Right lung (tissue), 10 donors: ENCODE measurements at places on chromosomes 5 and 9. TPM values are rescaled to one million over a fixed set of nuclear protein-coding genes. Genes with fewer than 3 reads are reported as not detected.
A peak's percentile ranks its signal among the peaks of the same experiment; 100 is the strongest.

- peak; percentile 79 for DNase-seq
Observed at GRCh38 chr5:173998531-173998930, 9.6 kb downstream of the C5orf47 start.

- no peak for DNase-seq
Observed at GRCh38 chr9:138022121-138022741, 144.6 kb downstream of the CACNA1B start.

- no peak for DNase-seq
Observed at GRCh38 chr9:137811283-137811870, 66.2 kb upstream of the CACNA1B start.

DNA sequence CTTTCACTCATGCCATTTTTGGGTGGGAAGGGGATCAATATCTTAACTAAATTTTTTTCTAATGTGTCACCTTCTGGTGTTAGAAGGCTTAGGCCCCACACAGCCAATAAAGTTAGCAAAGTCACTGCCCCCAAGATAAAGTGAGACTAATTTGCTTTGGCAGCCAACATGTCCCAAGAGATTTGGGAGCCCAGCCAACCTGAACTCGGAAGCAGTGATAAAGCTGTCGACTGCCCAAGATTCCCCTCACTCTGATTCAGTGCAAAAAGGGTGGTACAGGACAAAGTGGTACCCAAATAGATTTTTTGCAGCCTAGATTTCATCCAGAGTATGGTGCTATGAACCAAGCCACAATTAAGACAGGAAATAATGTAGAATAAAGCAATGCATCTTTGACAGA is 572.5 kb upstream of the ARRDC3 start:
- DNase-seq: no peak

DNA sequence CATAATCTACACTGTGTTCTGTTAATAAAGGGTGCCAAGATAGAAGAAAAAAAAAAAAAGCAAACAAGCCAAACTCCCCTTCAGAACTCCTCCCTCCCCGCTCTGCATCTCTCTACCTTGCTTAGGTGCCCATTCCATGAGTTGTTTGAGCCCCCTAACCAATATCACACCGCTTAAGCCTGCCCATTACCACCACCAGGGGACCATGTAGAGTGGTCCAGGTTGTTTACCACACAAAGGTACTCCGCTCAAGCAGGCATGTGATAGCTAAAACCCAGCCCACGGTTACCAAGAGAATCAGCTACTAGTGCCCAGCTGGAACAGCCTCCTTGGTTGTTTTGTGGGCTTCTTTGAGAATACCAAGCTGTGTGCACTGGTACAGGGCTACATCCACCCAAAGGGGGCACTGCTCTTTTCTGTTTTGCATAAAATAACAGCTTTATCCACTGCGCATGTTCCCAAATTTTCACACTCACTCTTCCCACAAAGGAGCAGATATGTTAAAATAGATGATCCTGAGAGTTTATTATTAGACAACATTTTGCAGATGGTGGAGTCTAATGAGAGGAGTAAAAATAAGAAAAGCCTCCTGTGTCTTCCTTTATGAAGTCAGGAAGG is 304.1 kb downstream of the DEPDC1B start:
- DNase-seq: no peak

DNA sequence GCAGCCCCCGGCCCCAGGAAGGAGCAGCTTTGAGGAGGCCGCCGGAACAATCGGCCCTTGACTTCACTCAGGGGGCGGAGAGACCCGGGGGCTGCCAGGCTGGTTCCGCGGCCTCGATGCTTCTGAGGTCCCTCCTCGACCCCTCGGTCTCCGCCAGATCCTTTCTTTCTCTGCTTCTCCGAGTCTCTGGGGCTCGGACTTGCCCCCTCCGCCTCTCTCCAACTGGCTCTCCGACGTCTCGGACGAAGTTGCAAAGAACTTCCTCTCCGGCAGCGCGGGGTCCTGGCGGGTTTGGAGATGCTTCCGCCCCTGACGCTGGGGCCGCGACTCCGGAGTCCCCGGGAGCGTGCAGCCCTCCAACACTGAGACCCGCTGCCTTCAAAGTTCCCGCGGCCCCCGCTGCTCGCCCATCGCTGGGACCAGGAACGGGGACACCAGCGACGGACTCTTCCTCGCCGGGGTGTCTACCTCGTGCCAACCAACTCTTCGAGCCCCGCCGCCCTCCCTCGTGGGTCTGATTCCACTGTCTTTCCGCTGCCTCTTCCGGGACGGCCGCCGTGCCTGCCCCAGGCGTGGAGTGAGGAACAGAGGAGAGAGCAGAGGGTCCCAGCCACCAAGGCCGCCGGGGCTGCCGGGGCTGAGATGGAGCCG is 7.0 kb downstream of the PAX5 start:
- DNase-seq: no peak

DNA sequence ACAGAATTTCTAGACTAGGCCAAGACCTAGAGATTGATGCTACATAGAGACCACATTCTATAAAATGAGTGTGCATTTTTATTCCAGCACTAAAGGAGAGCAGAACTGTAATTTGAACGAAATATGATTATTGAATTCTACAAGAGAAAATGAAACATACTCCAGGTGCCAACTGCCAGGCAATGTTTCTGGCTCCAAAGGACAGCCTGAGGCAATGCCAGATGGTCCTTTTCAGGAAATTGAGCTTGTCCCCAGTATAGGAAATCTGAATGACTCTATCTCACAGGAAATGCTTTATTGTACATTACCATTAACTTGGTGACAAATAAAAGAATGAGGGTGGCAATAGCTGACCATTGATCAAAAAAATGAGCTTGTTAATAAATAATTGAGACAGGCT is 28.8 kb upstream of the RASGRF2 start:
- no peak for DNase-seq

GRCh38 chr9:21862871-21863270 is 60.4 kb downstream of the MTAP start:
- DNase-seq: no peak

- DNase-seq: peak; percentile 85
Observed at GRCh38 chr5:143355710-143356109, 47.8 kb downstream of the NR3C1 start.

DNA sequence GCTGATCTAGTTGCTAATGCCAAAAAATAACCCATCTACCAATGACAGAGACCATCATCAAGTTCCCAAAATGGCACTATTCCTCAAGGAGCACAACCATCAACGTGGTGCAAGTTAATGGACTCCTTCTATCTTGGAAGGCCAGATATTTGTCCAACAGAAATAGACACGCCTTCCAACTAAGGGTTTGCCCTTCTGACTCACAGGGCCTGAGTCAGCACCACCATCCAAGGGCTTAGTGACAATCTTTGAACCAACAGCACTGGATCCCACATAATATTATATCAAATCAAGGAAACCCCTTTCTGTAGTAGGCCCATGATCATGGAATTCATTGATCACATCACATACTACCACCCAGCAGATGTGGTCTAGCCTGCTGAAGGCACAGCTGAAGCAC is 84.3 kb downstream of the MED27 start:
- no peak for DNase-seq

GRCh38 chr5:33810491-33811120 is 81.2 kb downstream of the ADAMTS12 start:
- DNase-seq: no peak

CARTPT gene
- not detected for polyA plus RNA-seq

DNA sequence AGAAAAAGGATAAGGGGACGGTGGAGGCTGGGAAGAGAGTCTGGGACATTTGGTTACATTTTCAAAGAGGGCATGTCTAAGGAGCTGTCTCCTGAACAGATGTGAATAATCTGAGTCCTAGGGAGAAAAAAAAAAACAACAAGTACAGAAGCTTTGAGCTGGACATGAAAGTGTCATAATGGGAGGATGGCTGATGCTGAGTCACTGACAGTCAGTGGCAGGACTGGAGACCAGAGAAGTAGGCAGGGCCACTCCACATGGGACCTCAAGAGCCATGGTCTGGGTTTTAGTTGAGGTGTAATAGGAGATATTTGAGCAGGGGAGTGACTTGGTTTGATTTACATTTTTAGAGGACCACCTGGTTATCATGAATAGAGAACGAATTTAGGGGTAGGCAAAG is 70.6 kb downstream of the DPYSL3 start:
- no peak for DNase-seq

ATG10 gene
- polyA plus RNA-seq: 10.8 TPM

DNA sequence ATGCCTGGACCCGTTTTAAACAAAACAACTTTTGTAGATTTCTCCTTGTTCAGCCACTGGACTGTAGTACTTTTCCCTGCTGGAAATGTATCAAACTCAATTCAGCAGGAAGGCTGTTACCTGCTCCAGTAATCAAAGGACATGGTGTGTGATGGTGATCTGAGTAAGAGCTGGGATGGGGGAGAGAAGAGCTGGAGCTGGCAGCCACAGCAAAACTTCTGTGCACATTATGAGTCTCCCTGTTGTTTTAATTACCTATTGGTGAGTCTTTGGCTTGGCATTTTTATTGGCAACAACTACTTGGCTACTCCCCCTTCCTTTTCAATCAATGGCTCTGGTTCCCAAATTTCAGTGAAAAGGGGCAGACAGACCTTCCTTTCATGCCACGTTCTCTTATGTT is 9.7 kb downstream of the NREP start:
- DNase-seq: no peak

- no peak for DNase-seq
Observed at GRCh38 chr9:106795031-106795430, 67.9 kb upstream of the ZNF462 start.

GRCh38 chr5:56037531-56038010 is 42.8 kb upstream of the IL6ST start:
- no peak for DNase-seq

RAD1 gene
- 29.6 TPM for polyA plus RNA-seq

DNA sequence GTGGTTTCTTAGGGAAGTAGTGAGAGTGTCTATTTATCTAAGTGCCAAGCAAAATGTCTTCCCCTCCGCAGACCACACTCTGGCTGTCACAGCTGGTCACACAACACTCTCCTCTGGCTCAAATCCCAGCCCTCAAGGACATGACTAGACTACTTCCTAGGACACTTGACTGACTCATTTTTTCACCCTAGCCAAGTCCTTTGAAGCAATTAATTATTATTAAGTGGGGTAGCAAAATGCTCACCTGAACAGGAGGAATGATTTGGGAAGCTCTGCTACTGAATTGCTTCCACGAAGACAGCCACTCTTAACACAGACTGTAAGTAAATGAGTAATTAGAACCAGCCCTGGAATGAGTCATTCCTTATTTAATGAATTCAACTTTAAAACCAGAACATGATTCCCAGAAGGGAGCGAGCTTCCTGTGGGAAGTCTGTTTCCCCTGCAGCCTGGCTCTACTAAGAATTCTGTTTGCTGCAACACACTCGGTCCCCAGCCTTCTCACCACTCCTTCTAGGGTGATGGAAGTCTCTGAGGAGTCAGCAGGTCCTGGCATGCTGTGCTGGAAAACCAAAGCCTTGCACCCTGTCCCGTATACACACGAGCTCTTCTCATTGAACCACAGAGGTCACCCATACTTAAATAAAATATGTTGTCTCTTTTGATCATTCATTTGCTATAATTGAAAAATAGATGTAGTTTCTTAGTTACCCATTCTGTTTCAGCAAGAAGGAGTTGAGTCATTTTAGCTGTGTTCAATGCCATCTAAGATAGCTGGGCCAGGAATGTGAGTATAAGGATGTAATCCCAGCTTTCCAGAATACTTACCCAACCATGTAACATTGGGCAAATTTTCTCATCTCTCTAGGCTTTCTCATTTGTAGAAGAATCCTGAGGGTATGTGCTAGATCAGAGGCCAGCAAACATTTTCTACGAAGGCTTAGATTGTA is 218.6 kb upstream of the RASEF start:
- no peak for DNase-seq

PCDHA1 gene
- 0.10 TPM for polyA plus RNA-seq

DOCK8 gene
- 7.3 TPM for polyA plus RNA-seq

DNA sequence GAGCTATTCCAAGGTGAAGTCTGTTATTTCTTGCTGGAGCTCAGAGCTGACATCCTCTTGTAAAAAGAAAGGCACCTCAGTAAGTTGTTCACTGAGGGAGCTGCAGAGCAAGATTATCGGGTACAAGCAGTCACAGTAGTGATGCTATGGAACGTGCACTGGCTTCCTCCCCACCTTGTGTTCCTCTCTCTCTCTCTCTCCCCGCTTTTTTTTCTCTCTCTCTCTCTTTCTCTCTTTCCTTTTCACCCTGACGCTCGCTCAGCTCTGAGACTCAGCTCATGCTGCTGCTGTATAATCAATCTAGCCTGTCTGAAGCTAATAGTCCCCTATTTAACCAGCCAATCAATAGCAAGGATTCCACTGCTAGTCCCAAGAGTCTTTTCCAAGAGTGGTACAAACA is 587.6 kb upstream of the CDH18 start:
- no peak for DNase-seq

- no peak for DNase-seq
Observed at GRCh38 chr9:21585756-21586752, 103.9 kb upstream of the IFNE start.

DNA sequence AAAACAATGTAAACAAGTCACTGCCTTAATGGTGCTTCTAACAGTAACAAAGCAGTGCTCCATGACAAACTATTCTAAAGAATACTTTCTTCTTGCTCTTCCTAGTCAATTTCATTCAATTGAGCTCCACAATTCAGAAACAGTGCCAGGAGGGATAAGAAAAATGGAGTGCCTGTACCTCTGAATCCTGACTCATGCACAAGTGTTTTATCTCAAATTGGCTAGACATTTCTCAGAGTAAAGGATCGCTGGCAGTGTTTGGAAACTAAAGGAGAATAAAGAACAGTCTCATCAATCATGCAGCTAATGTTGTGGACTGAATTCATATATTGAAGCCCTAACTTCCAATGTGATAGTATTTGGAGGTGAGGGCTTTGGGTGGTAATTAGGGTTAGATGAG is 27.6 kb downstream of the SLC25A51 start:
- DNase-seq: no peak

DNA sequence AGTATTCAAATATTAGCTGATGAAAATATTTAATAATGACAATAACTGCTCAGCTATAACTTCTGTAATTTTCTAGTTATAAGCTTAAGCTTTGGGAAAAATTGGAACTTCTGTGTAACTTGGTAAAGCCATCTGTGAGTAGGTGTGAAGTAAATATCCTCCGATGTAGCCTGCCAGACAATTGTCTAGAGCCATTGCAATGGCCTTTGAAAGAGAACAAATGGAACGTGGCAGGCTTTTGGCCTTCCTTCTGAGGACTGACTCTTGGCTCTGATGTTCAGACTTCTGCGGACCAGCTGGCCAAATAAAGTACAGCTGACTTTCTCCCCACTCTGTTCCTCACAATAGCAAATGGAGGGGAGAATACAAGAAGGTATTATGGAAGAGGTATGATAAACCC is 203.4 kb upstream of the NMUR2 start:
- peak; percentile 84 for DNase-seq

C6 gene
- polyA plus RNA-seq: 0.95 TPM

DNA sequence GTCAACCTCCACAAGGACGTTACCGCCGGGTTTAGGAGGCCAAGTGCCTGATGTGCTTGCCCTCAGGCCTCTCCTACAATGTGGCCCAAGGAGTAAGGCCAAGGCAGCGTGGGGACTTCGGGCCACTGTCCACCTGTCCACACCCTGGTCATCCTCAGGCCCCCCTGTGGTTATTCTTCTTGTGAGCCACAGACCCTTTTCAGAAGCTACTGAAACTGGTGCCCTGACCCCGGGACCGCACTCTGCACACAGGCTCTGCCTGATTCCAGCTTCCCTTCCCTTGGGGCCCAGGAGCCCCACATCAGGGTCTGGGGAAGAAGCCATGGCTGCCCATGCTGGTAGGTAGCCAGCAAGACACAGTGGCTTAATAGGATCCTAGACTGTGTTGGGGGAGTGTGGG is 128.8 kb downstream of the OLFM1 start:
- DNase-seq: no peak
